Psoas muscle (tissue), 8 donors: ENCODE measurements at places on chromosomes 7 and 10.

GRCh38 chr7:200704-201103, 8.3 kb downstream of the FAM20C start:
- DNase-seq: no peak

DNA sequence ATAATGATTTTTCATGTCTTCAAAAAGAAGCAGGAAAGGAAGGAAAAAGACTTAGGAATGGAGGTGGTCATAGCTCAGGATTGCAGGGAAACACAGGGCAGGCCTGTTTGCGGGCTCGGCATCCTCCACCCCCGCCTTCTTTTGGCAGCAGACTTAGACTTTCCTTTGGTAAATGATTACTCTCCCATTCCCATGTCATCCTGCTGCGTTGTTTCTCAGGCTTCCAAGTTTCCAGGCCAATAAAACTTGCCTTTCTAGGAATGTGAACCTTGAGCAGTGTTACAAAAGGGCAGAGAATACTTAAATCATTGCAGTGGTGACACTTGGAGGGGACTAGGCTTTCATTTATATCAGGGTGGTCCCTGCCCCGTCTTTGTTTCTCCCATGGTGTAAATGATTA, 34.0 kb upstream of the DGKB start:
- no peak for DNase-seq

- no peak for DNase-seq
Measured at GRCh38 chr7:4774658-4775249, 669 bp upstream of the AP5Z1 start.

DNA sequence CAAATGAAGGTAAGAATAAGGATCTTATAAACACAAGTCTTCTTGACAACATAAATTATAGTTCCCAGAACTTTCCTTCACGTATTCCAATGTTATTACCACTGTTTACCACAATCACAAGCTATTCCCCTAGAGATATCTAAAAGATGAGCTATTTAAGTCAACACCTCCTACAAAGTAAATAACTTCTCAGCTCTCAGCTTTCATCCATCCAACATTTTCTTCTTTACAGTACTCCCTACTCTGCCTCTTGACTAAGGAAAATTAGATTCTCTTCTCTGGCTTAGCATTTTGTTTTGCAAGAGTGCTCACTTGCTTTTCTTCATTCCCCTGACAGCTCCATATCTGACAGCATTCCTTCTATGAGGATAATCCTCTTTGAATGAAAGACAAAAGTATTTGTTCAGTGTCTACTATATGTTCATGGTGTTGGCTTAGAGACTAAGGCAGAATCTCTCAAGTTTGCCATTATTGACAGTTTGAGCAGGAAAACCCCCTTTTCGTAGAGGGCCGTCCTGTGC, 93.0 kb upstream of the IL6 start:
- no peak for DNase-seq

- DNase-seq: peak; percentile 67
Measured at GRCh38 chr7:29289156-29290021, 94.8 kb downstream of the CHN2 start.

GRCh38 chr7:12315049-12315448, 88.6 kb downstream of the VWDE start:
- DNase-seq: no peak

DNA sequence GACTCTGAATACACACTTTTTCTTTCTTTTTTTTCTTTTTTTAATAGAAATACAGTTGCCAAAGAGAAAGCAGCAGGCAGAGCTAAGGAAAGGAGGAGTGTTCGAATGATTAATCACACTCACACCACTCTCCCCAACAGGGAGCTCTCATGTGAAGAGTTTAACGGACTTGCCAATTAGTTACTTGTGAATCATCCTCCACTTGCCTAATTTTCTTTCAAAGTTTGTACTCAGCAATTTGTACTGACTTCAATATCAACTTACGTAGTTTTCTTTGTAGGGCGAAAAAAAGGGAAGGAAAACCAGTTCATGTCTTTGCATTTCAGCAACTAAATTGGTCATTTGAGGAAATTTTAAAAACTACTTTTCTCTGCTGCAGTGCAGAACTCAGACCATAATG, 109.2 kb downstream of the PIP4K2A start:
- DNase-seq: no peak

DNA sequence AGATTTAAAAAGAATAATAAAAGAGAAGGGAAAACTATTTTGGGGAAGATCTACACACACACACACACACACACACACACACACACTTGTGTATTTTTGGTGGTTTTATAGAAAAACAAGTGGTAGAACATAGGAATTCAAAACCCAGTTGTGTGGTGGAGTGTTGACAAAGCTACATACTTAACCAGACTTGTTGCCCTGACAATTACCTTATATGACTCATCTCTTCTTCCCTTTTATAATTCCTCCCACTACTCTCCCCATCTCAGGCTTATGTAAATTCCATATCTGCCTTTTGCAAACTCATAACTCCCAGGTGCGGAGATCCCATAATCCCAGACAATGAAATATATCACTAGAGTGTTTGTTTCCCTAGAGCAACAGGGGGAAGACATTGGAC, 873.7 kb downstream of the NXPH1 start:
- DNase-seq: no peak

DNA sequence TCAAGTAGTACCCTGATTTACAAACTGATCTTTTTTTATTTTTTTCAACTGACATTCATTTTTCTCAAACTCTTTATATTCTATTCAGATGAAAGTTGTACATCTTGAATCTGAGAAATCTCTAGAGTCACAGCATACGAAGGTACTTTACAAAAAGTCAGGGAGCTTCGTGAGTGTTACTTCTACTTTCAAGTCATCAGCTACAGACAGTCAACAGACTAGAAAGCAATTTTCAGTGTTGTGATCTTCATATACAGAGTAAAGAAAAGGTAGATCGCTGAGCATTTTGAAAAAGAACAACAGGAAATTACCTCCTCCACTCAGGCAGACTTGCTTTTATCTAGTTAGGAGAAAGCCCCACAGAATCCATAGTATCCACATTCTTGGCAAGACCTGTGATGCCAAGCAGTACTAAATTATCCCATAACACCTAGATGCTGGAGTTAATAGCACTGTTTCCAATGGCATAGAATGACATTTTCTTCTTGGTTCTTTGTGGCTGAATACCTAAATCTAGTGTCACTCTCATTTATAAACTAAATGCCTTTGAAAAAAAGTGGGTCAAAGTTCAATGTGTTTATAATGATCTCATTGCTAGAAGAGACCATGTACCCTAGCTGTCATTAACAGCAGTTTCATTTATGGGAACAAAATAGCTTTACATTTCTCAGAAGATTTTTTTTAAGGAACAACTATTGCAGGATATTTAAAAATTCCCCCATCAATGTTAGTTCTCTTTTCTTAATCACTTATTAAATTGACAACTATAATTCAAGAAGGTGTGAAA, 12.0 kb upstream of the ZNF800 start:
- no peak for DNase-seq

DNA sequence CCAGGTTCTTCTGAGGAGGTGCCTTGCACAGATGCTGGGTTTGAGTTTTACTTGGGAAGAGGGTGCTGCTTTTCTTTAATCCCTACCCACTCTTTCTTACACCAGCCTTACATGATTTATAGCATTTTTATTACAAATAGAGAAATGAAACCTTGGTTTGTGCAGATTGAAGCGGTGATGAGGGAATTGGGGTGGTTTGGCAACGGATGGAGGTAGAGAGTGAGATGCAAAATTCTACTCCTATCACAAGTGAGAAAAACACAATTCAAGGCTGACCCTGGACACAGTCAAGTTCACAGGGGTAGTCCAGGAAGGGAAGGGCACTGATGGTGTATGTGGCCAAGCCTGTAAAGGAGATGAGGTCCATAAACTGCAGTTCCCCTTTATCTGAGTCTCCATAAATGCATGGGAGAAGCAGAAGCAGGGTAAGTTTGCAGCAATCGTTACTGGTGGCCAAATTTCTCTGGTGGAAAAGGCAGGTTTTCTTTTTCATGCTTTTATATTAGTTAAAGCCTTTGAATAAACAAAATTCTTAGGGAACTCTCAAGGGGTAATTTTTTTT, 214.3 kb downstream of the JAZF1 start:
- DNase-seq: no peak

DNA sequence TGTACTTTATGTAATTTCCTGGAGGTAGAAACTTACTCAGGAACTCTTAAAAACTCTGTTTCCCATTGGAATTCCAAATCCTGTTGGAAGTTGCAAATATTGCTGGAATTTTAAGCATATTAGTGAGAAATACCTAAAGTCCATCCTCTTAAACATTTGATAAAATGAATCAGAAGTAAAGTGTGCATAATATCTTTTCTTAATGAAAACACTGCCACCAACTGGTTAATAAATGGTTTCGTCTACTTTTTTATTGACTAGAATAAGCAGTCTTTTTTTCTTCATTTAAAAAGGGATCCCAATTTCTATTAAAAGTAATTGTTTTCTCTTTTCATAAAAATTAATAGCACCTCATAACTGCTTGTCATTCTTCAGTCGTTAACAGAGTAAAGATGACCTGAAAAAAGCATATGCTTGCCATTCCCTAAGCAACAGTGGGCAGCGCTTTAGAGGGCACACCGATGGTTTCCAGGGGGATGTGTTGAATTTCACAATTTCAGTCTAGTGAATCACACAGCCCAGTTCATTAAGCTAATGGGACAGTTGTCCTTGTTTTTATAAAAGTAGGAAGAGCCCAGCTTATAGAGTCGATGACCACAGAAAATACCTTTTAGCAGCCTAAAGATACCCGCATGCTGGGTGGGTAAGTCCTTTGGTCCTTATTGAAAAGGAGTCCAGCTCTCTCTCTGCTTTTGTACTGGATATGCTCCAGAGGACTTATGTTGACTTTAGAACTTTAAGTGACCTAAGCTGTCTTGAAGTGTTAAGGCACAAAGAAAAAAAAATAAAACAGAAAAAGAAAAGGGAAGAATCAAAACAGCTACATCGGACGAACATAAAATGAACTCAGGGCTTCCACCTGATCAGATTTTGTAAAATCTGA, 28.5 kb downstream of the NPS start:
- no peak for DNase-seq

GRCh38 chr10:929960-930624, 1.4 kb downstream of the LARP4B start:
- DNase-seq: no peak

- DNase-seq: no peak
Measured at GRCh38 chr7:134943785-134944400, 42.4 kb upstream of the AGBL3 start.

- no peak for DNase-seq
Measured at GRCh38 chr10:70192326-70192968, 22.1 kb upstream of the SAR1A start.

DNA sequence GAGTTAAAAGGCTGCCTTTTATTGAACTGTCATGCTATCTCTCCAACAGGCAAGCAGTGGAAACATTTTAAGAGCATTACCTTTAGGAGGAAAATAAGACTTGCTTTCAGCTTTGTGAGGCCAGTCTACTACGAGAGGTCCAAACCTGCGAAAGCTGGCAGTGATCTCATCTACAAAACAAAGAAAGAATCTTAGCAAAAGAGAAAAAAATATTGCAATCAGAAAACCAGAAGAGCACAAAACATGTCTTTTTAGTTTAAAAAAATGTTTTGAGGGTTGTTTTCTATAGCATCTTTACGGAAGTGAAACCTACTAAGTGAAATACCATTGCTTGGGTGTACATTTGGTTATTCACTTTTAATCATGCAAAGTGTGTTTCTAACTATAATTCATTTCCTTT, 147.9 kb downstream of the CPEB3 start:
- no peak for DNase-seq

DNA sequence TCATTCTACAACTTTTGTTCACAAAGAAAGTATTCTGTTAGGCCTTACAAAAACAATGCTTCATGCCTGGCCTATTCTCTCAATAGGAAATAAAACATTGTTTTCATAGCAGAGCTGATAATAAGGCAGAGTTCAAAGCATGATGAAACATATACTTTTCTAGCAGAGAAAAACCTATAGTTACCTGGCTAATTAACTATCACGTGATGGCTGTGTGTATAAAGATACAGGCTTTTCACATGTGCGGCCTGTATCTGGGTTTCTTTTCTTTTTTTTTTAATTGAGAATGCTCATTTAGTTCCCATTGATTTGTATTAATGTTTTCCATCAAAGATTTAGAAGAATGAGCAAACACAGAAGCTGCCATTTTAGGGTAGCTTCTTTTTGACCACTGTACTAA, 51.7 kb downstream of the ARID5B start:
- no peak for DNase-seq

DNA sequence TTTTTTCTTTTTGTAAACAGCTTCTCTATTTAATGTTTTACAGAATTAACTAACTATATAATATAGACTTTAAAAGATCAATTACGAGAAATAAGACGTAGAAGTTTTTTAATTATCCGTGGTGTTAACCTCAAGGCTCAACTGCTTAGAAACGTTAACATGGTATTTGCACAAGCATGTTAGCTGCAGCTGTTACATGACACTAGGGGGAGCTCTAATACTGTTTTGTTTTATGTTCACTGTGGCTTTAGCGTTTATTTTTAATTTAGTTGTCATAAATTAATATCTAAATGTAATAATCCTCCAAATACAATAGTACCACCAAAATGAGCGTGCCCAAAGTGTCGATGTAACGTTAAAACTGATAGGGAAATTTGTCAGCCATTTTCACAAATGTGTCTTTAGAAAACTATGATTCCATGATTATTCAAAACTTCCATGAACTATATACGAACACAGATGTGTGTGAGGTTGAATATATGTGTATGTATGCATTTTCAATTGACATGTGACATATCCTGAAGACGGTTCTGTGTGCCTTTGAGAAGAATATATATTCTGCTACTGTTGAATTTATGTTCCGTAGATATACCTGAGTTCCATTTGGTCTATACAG, 828.8 kb upstream of the MBL2 start:
- DNase-seq: no peak

DNA sequence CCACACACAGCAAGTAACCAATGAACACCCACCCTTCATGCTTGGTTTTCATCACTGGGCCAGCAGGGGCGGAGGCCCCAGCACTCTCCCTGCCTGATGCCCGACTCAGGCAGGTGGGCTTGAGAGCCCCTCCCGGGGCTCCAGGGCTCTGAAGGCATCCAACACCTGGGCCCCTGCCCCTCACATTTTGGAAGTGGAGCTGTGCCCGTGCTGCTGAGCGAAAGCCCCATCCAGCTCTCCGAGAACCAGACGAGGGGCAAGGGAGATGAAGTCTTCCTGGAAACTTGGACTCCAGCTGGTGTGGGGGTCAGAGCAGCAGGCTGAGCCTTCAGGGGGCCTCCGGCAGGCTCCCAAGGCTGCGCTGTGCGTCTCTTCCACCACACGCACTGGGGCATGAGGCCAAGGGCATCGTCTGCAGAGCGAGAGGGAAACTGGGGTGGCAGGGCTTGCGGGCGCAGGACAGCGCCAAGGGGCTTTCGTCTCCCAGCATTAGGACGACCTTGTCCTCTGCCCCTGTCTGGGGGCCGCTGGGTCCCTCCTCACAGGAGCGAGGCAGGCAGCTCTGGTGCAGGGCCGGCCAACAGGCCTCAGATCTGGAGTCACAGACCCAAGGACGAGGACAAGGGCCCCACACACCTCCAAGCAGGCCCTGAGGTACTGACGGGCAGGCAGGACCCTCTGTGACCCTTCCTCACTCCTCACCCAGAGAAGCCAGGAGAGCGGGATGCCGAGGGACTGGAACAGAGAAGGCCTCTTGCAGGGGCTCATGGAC, 108.3 kb upstream of the FAM20C start:
- no peak for DNase-seq
